ENCODE measurements at places on chromosomes 12 and 14.

DNA sequence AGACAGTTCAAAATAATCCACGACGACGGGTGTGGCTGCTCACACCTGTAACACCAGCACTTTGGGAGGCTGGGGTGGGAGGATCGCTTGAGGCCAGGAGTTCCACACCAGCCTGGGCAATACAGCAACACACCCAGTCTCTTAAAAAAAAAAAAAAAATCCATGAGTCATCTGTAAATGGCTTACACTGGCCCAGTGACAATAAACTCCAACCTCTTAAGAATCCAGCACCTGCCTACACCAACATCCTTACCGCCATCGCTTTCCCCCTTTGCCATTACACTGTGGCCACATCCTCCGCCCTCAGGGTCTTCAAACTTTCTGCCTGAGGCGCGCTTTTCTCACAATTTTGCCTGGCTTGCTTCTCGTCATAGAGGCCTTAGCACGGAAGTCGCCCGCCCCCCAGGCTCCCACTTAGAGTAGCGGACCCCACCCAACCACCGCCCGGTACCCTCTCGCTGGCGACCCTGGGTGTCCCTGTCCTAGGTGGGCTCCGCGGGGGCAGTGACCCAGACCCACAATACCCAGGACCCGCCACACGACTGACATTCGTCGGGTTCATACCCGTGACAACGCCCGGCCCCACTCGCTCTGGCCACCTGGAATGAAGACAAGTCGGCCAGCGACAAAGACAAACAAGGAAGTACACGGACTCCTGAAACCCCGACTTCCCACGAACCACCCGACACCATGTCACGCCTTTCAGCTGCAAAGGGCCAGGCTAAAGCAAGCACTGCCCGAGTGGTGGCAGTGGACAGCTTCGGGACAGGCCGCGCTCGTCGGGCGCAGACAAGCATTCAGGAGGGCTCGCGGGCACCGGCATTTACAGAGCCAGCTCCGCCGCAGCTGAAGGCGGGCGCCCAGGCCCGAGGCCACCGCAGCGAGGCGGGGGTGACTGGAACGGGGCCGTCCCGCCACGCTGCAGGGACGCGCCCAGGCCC is 636 bp downstream of the GOLGA3 start:
- no peak for DNase-seq

- DNase-seq = no peak
Observed at GRCh38 chr12:124939421-124940142, 25.1 kb upstream of the UBC start.

DNA sequence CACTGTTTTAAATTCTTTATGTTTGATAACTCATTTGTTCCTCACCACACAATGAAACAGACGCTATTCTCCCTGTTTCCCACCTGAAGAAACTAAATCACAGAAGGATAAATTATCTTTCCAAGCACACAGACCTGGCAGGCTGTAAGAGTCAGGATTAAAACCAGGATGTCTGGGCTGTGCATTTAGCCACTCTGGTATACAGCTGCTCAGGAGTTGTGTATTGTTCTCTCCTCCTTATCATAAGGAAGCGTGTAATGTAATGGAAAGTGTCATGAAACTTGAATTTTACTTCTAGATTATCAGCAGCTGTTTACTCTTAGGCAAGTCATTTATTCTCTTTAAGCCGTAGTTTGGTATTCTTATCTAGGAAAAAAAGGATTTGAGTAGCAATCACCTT is 154.8 kb upstream of the LRIG3 start:
- no peak for DNase-seq

GRCh38 chr12:87975879-87976278 is 53.3 kb downstream of the C12orf50 start:
- no peak for DNase-seq

GRCh38 chr12:29698756-29699155 is 85.0 kb downstream of the TMTC1 start:
- DNase-seq = no peak

DNA sequence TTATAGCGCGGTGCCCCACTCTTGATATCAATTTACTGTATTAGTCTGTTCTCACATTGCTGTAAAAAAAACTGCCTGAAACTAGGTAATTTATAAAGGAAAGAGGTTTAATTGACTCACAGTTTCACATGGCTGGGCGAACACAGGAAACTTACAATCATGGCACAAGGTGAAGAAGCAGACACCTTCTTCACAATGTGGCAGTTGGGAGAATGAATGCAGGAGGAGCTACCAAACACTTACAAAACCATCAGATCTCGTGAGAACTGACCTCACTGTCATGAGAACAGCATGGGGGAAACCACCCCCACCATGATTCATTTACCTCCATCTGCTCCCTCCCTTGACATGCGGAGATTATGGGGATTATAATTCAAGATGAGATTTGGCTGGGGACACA is 42.3 kb downstream of the FBXO34 start:
- no peak for DNase-seq

GRCh38 chr14:41993687-41994086 is 387.0 kb downstream of the LRFN5 start:
- no peak for DNase-seq

GRCh38 chr12:64757771-64758170 is 1.4 kb downstream of the GNS start:
- no peak for DNase-seq

GRCh38 chr12:18998343-18999261 is 130.9 kb upstream of the PLEKHA5 start:
- DNase-seq = no peak

GRCh38 chr12:75564852-75565251 is 53.4 kb upstream of the KRR1 start:
- no peak for DNase-seq

DNA sequence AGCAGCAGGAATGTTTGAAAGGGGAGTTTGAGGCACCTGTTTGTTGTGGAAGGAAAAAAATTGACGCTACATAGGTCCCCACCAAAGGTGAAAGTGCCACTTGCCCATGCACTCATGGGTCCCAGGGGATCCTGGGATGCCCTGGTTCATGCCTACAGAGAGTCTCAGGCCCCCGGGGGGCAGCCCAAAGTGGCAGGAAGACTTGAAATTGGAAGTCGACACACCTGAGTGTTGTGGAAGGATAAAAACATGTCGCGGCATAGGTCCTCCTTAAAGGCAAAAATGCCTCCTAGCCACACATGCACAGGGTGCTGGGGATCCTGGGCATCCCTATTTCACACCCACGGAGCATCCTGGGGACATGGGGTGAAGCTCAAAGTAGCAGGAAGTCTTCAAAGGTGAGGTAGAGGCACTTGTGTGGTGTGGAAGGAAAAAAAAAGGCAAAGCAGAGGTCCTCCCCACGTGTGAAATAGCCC is 576.1 kb downstream of the ALG10 start:
- no peak for DNase-seq

- no peak for DNase-seq
Observed at GRCh38 chr14:75911883-75912282, 69.9 kb downstream of the TGFB3 start.

DNA sequence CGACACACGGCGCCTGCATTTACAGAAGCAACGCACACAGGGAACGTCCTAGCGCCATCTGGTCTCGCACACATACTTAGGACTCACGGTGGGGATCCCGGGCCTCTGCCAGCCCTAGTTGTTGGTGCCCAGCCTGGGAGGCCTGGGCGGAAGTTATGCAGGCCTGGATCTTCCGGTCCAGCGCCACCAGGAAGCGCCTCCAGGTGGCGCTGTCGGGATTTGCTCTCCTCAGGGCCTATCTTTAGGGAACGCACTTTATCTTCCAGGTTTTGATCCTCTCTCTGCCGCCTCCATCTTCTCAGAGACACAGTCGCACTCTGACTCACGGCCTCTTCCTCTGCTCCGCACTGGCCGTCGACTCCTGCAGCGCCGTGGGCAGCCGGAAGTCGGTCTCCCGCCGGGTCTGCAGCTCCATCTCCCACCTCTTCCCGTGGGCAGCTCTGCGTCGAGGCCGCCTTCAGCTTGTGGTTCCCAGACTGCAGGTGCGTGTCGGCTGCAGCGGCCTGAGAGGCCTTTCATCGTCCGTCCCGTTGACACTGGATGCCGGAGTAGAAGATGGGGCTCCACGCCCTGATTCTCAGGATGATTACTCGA is 760.4 kb downstream of the TMEM121 start:
- no peak for DNase-seq

Measured in NCI-H2171 (cell line).